ENCODE measurements at places on chromosomes 2 and 18.

DNA sequence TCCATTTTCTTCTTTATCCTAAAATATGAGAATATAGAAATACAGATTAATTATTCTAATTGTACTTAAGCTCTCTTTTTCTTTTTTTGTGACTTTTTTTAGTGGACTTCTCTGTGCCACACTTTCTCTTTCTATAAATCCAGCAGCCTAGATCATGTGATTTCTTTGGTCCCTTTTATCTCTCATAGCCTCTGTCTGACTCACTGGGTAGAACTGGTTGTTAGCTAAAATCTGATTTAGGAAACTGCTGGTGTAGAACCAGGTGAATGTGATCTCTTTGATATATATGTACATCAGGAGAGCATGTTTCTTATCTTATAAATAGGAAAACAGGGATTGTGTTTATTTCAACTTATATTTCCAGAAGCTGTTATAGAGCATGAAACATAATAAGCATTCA is 54.9 kb downstream of the VRK2 start:
- DNase-seq, result peak; percentile 31

DNA sequence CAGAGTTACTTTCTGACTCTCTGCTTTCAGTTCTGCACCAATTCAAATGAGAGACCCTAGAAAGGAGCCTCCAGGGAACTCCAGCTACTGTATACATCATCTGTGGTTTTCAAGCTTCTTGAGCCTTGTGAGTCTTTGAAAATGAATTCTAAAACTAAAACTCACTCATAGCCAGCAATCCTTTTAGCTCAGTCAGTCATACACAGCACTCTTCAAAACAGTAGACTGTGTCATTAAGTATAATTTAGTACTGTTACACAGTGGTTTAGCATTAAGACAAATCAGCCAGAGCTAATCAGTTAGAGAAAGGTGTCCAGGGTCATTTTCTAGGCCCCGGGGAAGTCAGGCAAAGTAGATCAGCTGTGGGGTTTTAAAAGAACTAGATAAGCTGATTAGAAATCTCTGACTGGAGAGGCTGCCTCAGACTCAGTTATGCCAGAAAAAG is 322.1 kb upstream of the THUMPD2 start:
- DNase-seq, result peak; percentile 37

- DNase-seq, result no peak
These were observed 65.4 kb downstream of the CRACDL start for GRCh38 chr2:98870516-98871158.

DNA sequence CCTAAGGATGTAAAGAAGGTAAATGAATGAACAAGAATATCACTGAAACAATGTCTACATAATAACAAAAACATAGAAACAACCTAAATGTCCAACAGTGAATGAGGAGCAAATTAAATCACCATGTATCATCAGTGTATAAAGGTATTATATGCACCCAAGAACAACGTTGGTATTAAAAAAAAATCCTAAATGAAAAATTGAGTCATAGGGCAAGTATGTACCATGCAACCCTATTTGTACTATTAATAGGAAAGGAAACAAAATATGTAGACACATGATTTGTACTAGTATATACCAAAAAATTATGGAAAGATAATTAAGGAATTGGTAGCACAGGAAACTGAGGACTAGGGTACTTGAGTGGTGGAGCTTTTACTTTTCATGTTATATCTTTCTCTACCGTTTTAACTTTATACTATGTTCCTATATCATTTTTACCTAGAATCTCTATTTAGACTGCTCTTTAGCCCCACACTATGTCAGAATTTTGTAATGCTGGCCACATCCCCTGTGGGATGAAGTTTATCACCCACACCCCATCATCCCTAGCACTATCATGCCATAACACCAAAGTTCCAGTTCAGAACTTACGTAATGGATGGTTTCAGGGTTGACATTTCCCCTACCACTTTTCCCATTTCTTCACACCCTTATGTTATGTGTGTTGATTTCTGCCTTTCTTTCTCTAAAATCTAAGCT is 25.6 kb downstream of the IKZF2 start:
- DNase-seq, result no peak

GRCh38 chr2:37848451-37848850 is 76.6 kb upstream of the RMDN2 start:
- no peak for DNase-seq

DNA sequence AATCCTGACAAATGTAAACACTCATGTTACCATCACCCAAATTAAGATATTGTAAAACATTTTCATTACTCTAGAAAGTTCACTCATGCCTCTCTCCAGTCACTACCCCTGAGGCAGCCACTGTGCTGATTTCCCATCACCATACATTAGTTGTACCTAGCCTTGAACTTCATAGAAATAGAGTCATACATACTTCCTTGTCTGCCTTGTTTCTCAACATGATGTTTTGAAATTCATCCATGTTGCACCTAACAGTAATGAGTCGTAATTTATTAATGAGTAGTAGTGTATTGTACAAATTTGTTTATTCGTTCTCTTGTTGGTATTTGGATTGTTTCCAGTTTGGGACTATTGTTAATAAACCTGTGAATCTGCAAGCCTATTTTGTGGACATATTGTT is 49.0 kb upstream of the TWSG1 start:
- no peak for DNase-seq

GRCh38 chr2:239432174-239432573 is 31.4 kb upstream of the HDAC4 start:
- DNase-seq, result no peak

DNA sequence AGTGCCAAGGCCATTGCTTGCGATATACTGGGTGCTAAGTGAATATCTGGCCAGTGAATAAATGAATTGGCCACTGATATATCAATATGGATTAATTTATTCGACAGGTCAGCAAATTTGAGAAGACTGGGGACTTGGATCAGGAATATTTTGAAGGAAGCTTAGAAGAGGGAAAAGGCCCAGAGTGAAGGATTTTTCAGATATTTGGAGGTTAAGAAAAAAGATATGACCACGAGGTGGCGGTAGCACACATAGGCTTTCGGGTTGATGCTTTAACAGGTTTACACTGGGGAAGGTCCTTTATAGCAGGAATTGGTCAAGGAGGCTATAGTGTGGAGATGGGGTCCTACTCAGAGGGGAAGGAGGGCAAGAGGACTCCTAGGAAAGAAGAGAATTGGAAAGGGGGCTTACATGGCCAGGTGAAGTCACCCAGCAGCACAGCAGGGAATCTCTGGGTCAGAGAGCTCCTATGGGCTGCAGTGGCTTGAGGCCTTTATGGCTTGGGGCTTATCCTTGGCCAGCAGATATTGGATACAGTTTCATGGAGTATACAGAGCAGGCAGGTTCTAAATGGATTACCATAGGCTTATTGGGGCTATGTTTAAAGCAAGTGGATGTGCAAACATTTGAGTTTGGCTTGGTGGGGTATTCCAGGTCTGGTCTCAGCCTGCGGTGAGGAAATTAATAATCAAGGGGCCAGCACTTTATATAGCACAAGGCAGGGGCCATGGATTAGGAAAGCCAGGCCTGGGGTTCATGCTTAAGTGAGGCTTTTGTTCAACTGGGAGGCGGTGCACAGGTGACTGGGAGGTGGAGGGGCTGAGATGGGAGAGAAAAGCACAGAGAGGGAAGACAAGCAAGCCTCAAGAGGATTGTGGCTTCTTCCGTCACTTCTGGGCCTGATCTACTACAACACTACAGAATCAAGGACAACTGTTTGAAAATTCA is 9.7 kb downstream of the IL1RN start:
- peak; percentile 63 for DNase-seq

DNA sequence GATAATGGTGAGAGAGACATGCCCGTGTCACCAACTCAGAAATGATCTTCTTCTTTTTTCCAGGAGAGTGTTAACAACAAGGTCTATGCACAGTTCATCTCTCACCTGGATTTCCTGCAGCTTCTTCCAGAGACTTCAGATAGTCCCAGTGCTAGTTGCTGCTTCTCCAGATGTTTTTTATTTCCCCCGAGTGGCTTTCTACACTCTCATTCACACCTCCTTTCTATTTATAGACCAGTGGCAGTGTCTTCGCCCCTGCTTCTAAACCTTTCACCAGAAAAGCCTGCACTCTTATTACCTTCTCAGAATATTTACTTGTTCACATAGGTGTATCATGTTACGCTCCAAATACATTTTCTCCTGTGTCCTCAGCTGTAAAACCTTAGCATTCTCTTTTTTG is 558.8 kb upstream of the CHAC2 start:
- DNase-seq, result no peak

GRCh38 chr2:47641366-47641765 is 141.6 kb upstream of the MSH6 start:
- no peak for DNase-seq

- DNase-seq, result no peak
These were observed 78.3 kb upstream of the TLK1 start for GRCh38 chr2:171238946-171239345.

- peak; percentile 39 for DNase-seq
These were observed 3.0 kb upstream of the IL1RN start for GRCh38 chr2:113124181-113124961.

GRCh38 chr18:35049111-35050027 is 8.2 kb downstream of the MAPRE2 start:
- DNase-seq, result no peak

DNA sequence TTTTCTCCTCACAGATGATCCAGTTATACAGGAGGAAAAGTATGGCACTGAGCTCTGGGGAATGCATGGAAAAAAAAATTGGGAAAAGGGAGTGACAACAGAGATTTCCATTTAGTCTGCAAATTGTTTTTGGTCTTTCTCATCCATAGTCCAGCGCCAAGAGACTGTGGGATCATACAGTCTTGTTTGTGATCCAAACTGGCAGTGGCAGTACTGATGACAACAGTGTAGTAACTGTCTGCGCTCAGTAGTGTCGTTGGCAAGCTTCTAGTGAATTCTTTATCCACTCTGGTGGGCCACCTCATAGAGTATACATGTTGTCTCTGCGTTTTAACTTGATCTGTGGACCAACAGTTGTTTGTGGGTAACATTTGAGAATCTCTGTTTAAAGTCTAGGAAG is 37.9 kb downstream of the GALNT1 start:
- DNase-seq, result no peak

DNA sequence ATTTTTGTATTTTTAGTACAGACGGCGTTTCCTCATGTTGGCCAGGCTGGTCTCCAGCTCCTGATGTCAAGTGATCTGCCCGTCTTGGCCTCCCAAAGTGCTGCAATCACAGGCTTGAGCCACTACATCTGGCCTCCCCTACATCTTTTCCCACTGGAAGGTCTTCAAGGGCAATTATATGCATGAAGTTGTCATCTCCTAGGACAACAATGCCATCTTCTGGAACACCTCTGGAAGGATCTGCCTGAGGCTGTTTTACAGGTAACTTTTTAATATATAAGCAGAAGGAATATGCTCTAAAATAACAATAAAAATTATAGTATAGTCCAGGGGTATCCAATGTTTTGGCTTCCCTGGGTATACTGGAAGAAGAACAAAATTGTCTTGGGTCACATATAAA is 321.4 kb downstream of the AFF3 start:
- DNase-seq, result no peak

- DNase-seq, result peak; percentile 76
These were observed 103.3 kb downstream of the MDH1 start for GRCh38 chr2:63692002-63692606.
